Fibroblast of skin of left quadriceps (primary cell): ENCODE measurements at places on chromosomes 1 and 21.

DNA sequence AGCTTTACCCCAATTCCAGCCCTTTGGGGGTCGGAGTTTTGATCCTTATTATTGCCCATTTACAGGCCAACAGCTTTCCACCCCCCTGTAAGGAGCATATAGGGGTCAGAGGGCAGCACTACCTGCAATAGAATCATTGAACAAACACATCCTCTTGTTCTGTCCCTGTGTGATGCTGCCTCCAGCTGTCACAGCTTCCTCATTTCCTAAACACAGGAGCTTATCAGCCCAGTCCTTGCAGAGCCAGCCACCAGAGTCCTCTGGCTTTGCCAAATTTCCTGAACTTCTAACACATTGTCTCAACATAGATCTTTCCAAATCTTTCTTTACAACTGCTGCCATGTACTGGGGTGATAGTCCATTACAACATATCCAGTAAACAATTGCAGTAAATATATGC is 32.8 kb upstream of the PTBP2 start:
- no peak for DNase-seq

GRCh38 chr21:46393451-46393940 is 65.2 kb upstream of the DIP2A start:
- no peak for DNase-seq

GRCh38 chr1:161843156-161843555 is 77.0 kb downstream of the ATF6 start:
- DNase-seq = peak; percentile 45

- DNase-seq = peak; percentile 17
Measured at GRCh38 chr21:23639721-23640120, 1967.6 kb downstream of the MRPL39 start.

DNA sequence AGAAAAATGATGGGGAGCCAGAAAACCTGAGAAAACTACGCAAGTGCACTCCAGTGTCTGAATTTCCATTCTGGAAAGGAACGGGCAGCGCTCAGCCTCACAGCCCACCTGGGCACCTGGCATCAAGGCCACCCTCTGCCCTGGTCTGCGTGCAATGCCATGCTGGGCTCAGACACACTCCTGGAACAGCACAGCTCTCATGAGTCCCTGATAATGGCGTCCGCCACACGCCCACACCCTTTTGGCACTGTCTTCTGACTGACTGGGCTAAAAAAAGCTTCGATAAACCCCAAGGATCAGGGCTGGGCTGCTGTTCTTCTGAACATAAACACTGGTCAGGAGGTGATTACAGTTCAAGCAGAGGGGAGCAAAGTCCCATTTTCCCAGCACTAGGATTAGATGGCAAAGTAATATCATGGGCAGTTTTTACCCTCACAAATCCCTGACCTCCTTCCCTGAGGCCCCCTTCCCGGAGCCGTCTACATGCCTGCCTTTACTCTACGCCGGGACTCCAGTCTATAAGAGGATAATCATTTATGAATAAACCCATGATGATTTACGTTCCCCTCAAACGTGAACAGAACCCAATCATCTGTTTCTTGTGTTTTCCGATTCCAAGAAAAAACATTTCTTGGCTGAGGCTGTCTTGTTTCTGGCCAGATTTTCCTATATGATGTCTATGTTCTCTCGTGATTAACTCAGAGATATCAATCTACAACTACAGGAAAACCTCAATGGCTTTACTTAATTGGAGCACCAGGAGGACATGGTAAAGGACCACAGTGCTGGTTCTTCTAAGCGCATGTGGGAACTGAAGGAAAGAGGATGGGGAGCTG is 22.6 kb downstream of the RCAN1 start:
- no peak for DNase-seq
